Uterus (tissue), 4 donors: ENCODE measurements at places on chromosomes 1 and 21. TPM values are rescaled to one million over a fixed set of nuclear protein-coding genes. Genes with fewer than 3 reads are reported as not detected.
A peak's percentile ranks its signal among the peaks of the same experiment; 100 is the strongest.

DNA sequence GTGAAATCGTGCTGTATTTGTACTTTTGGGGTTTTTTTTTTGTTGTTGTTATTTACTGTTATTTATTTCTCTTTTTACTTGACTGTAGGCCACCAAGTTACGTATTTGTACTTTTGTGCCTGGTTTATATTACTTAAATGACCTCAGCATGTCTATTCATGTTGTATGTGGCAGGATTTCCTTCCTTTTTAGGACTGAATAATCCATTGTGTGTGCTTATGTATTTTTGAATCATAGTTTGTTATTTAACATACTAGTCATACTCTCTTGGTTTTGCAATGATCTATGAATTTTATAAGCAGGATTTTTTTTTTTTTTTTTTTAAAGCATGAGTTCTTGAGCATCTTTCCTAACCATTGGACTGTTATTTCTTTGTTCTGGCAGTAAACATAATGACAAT is 51.2 kb downstream of the RNF2 start:
- no peak for DNase-seq
- no peak overlapping the region for H3K27ac ChIP-seq

The ADGRL4 gene
- 37.1 TPM for total RNA-seq

- H3K36me3 ChIP-seq: no peaks in the 10 kb centered on the region
- DNase-seq: no peak
- peaks cover 10% of the 10 kb centered on the region for H3K4me1 ChIP-seq
Observed at GRCh38 chr1:9822490-9822889, 1.3 kb downstream of the CLSTN1 start.

GRCh38 chr1:23673086-23673813 is 18.4 kb upstream of the RPL11 start:
- DNase-seq: no peak
- H3K36me3 ChIP-seq: no peaks in the 10 kb centered on the region
- H3K4me3 ChIP-seq: no peak overlapping the region
- H3K4me1 ChIP-seq: no peaks in the 10 kb centered on the region
- no peaks in the 10 kb centered on the region for H3K27me3 ChIP-seq

The AMY1C gene
- not detected for total RNA-seq

DNA sequence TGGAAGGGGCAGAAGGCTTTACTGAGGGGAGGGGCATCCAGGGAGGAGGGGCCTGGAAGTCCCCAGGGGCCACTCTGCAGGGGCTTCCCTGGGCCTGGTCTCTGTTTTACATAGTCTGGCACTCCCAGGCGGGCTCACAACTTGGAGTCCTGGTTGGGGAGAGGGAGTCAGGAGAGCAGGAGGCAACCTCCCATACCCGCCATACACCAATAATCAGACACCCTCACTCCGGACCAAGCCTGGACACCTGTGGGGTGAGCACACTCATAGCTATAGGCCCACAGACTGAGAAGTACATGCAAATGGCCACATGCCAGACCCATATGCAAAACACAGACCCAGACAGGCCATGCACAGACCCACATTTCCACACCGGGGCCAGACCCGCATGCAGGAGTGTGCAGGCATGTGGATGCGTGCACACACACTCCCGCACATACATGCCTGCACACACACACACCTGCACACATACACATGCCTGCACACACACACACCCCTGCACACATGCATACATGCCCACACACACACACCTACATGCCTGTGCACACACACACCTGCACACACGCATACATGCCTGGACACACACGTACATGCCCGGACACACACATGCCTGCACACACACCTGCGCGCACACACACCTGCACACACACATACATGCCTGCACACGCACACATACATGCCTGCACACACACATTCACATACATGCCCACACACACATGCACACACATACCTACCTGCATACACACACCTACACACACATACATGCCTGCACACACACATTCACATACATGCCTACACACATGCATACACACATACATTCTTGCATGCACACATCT is 89.5 kb upstream of the RUNX3 start:
- H3K27me3 ChIP-seq: no peaks in the 10 kb centered on the region
- no peaks in the 10 kb centered on the region for H3K36me3 ChIP-seq
- H3K4me1 ChIP-seq: no peaks in the 10 kb centered on the region
- H3K4me3 ChIP-seq: no peak overlapping the region
- no peak for DNase-seq
- H3K27ac ChIP-seq: no peak overlapping the region

- no peak for DNase-seq
- no peak overlapping the region for H3K4me3 ChIP-seq
- H3K27ac ChIP-seq: no peak overlapping the region
- H3K4me1 ChIP-seq: no peaks in the 10 kb centered on the region
- no peaks in the 10 kb centered on the region for H3K27me3 ChIP-seq
Observed at GRCh38 chr1:204653590-204654340, 31.8 kb downstream of the LRRN2 start.

DNA sequence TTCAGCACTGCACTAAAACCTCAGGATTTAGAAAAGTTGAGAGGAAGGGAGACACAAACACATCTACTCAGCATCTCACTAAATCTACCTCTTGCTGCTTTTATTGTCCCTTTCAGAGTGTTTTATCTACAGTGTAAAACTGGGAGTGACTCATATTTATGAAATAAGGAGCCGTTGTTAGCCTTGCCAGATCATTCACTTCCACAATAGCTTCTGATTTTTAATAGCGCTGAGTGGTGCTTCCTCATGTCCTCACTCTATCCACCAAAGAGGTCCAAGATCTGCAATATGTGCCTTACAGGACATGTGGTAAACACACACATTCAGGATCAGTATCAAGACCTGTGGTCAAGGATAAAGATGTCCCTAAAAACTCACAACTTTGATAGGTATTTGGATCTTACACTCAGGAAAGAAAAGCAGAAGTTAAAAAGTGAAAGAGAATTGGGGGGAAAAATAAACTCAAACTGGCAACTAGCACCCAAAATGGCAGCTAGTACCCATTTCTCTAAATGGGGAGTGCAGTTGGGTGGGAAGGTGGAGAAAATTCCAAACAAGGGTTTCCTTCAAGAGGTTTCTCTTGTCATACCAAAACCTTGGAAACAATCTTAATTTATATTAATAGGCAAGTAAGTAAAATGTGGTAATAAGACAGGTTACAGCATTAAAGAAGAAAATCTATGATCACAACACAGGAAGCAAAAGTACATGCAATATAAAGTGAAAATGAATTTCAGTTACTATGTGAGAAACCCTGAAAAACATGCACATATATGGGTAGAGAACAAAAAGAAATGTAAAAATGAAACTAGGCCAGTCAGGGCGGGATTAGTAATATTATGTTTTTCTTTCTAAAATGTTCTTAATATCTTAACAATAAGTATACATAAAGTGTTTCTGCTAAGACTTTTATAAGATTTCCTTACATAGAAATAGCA is 15.9 kb downstream of the DUSP10 start:
- no peaks in the 10 kb centered on the region for H3K27me3 ChIP-seq
- H3K27ac ChIP-seq: peak overlapping the region; percentile 39
- H3K4me3 ChIP-seq: no peak overlapping the region
- no peak for DNase-seq

- H3K27ac ChIP-seq: no peak overlapping the region
- H3K27me3 ChIP-seq: no peaks in the 10 kb centered on the region
- DNase-seq: peak; percentile 55
- no peaks in the 10 kb centered on the region for H3K36me3 ChIP-seq
Observed at GRCh38 chr1:236168716-236169429, 26.5 kb downstream of the GPR137B start.

- H3K27me3 ChIP-seq: no peaks in the 10 kb centered on the region
- no peak for DNase-seq
- no peaks in the 10 kb centered on the region for H3K4me1 ChIP-seq
Observed at GRCh38 chr1:6220236-6220635, 14.3 kb downstream of the RNF207 start.

- H3K4me1 ChIP-seq: no peaks in the 10 kb centered on the region
- no peak overlapping the region for H3K27ac ChIP-seq
- no peaks in the 10 kb centered on the region for H3K36me3 ChIP-seq
- H3K4me3 ChIP-seq: no peak overlapping the region
- DNase-seq: peak; percentile 39
Observed at GRCh38 chr1:17653728-17654351, 101.3 kb upstream of the ACTL8 start.

DNA sequence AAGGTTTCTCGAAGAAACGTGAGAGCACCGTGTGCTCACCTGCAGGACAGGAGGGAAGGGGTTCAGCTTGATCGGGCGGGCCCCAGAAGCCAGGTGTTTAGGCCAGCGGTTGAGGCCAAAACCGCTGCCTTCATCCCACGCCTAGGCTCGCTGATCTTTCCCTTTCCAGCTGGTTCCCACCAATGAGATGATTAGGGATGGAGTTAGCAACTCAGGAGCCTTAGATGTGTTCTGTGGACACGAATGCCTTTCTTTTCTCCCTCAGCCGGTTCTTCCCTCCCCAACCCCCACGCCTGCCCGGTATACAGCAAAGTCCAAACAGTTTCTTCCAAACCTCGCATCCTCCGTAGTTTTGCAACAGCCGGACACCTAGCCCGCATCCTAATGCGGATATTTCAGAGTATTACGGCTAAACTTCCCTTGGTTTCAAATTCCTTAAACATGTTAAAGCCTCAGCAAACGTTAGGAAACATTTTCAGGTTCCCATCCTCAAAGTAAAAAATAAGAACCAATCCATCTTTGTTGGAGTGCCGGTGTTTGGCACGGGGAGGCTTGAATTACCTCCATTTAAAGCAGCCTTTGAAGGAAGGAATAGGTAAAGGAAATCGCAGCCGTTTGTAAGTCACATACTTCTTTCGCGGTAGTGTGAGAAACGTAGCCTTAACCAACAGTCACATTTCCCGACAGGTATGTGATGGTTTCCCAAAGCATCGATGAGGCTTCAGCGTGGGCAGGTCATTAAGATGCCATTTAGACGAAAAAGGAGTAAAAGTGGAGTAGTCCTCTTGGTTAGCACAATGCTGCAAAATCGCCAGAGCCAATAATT is 1.1 kb downstream of the LRRC8C start:
- no peaks in the 10 kb centered on the region for H3K27me3 ChIP-seq
- H3K4me1 ChIP-seq: no peaks in the 10 kb centered on the region
- peak; percentile 44 for DNase-seq

DNA sequence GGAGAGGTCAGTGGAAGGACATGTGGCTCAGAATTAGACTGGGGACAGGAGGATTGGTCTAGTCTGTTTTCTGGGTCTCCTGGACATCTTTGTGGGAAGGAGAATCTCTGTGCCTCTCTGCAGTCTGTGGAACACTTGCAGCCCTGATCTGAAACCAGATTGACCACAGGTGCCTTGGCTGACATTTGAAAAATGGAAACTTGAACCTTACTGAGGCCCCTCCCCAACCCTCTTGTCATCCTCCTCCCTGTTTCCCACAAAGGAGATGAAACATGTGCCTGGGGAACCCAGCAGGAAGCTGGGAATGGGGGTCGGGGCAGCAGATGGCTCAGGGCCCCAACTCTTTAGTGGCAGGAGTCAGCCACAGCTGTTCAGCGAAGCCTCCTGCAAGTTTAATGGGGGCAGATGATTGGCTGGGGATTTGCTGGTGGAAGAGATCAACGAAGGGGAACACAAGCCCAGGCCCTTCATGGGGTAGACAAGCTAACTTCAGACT is 18.1 kb downstream of the VASH2 start:
- no peak for DNase-seq
- no peak overlapping the region for H3K4me3 ChIP-seq
- H3K27me3 ChIP-seq: no peaks in the 10 kb centered on the region
- H3K36me3 ChIP-seq: no peaks in the 10 kb centered on the region

The MT1HL1 gene
- not detected for total RNA-seq

DNA sequence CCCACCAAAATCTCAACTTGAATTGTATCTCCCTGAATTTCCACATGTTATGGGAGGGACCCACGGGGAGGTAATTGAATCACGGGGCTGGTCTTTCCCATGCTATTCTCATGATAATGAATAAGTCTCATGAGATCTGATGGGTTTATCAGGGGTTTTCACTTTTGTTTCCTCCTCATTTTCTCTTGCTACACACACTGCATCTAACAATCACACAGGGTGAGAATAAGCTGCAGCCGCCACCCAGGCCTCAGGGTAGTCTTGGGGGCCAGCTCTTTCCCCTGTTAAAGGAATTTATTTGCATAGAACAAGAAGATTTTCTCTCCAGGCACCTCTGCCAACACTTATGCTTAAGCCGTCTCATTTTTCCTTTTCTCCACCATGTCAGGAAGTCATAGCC is 26.0 kb upstream of the GBP6 start:
- no peaks in the 10 kb centered on the region for H3K27me3 ChIP-seq
- no peaks in the 10 kb centered on the region for H3K4me1 ChIP-seq
- H3K27ac ChIP-seq: no peak overlapping the region
- H3K36me3 ChIP-seq: no peaks in the 10 kb centered on the region
- DNase-seq: no peak

DNA sequence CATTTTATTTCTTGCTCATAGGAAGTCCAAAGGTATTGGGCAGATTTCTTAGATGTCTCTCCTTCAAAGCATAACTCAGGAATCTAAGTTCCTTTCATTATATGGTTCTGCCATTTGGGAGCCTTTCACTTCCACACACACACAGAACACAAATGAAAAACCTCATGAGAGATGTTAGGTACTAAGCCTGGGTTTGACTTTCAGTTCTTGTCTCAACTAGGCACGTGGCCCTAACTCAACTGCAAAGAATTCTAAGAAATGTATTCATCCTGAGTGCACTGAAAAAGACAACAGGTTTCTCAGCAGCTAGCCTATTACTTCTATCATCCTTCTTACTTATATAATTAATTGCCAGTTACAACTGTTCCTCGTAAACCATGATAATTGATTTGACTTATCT is 190.0 kb upstream of the SAMSN1 start:
- no peak overlapping the region for H3K27ac ChIP-seq
- H3K4me1 ChIP-seq: no peaks in the 10 kb centered on the region
- H3K27me3 ChIP-seq: no peaks in the 10 kb centered on the region
- no peak overlapping the region for H3K4me3 ChIP-seq
- no peak for DNase-seq
- no peaks in the 10 kb centered on the region for H3K36me3 ChIP-seq

DNA sequence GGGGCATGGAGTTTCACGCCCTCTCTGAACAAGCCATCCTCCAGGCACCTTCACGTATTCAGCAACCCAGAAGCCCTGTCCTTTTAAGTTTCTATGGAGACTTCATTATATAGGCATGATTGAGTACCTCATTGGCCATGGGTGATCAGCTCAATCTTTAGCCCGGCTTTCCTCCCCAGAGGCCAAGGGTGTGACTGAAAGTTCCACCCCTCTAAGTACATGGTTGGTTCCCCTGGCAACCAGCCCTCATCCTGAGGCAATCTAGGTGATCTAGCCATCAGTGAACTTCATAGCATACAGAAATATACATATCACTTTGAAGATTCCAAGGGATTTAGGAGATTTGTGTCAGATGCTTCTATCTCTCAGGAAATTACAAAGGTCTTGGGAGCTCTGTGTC is 21.3 kb upstream of the DHX9 start:
- H3K4me3 ChIP-seq: no peak overlapping the region
- no peaks in the 10 kb centered on the region for H3K36me3 ChIP-seq

DNA sequence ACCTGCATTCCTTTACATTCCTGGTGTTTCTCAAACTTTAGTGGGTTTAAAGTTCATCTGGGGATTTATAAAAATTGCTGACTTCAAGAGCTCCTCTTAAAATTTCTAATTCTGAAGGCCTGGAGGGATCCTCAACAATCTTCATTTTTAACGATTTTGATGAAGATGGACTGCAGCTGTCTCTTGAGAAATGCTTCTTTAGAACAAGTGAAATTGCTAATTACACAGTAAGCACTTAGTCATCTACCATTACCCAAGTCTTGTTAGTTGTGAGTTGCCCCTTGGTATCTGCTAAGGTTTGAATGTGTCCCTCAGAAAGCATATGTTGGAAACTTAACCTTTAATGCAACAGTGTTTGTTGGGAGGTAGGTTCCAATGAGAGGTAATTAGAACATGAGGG is 163.7 kb downstream of the LTN1 start:
- DNase-seq: no peak
- no peak overlapping the region for H3K27ac ChIP-seq
- no peaks in the 10 kb centered on the region for H3K36me3 ChIP-seq
- no peaks in the 10 kb centered on the region for H3K27me3 ChIP-seq

The LEFTY2 gene
- total RNA-seq: 20.5 TPM
